ENCODE measurements at places on chromosomes 7 and 10. TPM values are rescaled to one million over a fixed set of nuclear protein-coding genes. Genes with fewer than 3 reads are reported as not detected.

DNA sequence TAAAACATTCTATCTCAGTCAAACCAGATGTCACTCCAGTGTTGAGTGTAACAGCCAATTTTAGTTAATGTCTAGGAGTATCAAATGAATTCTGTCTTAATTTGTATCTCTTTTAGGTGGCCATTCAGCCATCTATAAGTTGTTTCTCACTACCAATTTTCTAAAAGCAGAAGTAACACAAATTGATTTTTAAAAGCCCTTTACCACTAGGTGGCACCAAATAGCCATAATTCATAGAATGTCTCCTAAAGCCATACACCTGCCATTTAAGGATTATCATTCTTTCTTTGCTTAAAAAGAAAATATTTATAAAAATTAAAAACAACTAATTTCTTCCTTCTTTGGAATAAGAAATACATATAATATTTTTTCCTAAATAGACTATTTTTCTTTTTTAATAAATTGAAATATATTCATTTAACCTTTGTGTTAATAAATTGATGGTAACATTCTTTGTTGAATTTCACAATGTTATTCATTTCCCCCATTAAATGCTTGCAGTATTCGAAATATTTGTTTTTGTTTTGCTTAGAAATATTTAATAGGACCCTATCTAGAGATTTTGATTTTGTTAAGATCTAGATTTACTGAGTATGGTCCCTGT, 107.8 kb upstream of the PPP1R3A start:
- DNase-seq = peak; percentile 50

Gene HOXA5
- not detected for total RNA-seq

DNA sequence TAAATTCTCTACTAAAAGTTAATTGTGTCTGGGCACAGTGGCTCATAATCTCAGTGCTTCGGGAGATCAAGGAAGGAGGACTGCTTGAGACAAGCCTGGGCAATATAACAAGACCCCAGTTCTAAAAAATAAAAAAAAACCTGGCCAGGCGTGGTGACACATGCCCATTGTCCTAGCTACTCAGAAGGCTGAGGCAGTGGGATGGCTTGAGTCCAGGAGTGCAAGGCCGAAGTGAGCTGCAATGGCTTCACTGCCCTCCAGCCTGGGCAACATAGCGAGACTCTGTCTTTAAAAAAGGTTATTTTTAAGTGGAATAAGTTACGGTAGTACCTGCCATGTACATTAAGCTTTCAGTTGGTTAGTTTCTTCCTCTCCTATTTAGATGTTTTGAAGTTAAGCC, 28.9 kb downstream of the CDK14 start:
- DNase-seq = no peak

Gene BCCIP
- total RNA-seq = 118 TPM

GRCh38 chr7:81500631-81501030, 269.2 kb downstream of the HGF start:
- no peak for DNase-seq

DNA sequence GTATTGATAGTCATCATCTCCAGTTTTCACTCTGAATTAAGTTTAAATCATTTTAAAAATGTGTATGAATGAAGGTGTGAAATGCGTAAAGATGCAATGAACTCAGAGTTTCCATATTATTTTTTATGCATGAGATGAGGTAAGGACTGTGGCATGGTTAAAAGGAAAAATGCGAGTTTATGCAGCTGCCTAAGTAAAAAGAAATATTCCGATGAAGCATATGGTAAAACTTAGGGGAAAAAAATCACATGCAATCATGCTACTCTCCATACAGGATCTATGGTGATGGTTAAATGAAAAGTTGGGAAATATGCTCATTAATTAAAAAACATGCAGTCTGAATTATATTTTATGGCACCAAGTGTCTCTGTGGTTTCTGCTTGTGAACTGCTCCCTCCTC, 77.5 kb upstream of the SP8 start:
- DNase-seq = no peak

GRCh38 chr10:122207596-122207995, 63.5 kb upstream of the BTBD16 start:
- DNase-seq = no peak
